CD4-positive, alpha-beta T cell treated with Interleukin-6 at 100 ng/mL for 8 hours (primary cell): ENCODE measurements at places on chromosomes 5 and 9.

- DNase-seq, result no peak
Observed at GRCh38 chr9:16202914-16203728, 650.3 kb downstream of the CCDC171 start.

- DNase-seq, result no peak
Observed at GRCh38 chr9:8842402-8843193, 1043.0 kb upstream of the DMAC1 start.

DNA sequence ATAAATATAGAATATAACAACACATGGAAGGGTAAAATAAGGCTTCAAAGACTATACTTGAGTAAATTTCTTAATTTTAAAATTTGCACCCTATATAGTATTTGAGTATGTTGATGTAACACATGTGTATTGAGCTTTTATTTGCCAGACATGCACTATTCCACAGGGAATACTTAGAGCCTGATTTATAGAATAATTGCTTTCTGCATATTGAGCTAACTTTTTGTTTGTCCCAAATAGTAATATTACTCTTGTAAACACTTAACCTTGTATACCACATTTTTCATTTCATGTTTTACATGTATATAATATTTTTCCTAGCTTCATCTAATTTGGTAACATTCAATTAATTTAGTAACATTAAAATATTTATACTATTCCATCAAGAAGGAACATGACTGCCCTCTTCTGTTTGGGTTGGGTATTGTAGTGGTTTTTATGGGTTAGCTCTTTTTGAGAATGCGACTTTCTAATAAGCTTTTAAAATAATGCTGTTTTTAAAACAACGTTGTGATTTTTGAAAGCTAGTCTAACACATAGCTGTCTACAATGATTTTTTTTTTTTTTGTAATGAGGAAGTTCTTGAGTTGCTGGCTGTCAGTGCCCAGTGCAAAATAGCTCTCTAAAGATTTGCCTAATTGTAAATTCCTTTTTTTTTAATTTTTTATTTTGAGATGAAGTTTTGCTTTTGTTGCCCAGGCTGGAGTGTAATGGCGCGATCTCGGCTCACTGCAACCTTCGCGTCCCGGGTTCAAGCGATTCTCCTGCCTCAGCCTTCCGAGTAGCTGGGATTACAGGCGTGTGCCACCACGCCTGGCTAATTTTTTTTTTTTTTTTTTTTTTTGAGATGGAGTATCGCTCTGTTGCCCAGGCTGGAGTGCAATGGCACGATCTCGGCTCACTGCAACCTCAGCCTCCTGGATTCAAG lies 4.8 kb downstream of the SUB1 start:
- peak; percentile 66 for DNase-seq

DNA sequence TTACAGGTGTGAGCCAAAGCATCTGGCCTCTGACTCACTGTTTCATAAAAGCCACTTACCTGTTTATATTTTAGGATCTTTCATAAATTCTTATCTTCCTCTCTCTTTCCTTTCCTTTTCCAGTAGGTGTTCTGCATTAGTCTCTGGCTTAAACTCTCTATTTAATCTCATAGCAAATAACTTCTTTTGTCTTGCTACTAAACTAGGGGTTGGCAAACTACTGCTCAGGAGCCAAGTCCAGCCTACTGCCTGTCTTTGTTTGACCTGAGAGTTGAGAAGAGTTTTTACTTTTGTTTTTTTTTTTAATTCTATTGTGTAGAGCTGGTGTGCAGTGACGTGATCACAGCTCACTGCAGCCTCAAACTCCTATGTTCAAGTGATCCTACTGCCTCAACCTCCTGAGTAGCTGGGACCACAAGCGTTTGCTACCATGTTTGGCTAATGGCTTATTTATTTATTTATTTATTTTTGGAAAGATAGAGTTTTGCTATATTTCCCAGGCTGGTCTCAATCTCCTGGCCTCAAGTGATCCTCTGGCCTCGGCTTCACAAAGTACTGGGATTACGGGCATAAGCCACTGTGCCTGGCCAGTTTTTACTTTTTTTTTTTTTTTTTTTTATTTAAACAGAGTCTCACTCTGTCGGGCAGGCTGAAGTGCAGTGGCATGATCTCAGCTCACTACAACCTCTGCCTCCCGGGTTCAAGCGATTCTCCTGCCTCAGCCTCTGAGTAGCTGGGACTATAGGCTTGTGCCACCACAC lies 5.4 kb upstream of the NDFIP1 start:
- no peak for DNase-seq

GRCh38 chr9:20623021-20623747 lies 885 bp upstream of the MLLT3 start:
- peak; percentile 61 for DNase-seq

GRCh38 chr5:7397937-7398336 lies 2.0 kb downstream of the ADCY2 start:
- DNase-seq, result no peak

- DNase-seq, result no peak
Observed at GRCh38 chr9:129655154-129655553, 10.3 kb upstream of the PRRX2 start.

DNA sequence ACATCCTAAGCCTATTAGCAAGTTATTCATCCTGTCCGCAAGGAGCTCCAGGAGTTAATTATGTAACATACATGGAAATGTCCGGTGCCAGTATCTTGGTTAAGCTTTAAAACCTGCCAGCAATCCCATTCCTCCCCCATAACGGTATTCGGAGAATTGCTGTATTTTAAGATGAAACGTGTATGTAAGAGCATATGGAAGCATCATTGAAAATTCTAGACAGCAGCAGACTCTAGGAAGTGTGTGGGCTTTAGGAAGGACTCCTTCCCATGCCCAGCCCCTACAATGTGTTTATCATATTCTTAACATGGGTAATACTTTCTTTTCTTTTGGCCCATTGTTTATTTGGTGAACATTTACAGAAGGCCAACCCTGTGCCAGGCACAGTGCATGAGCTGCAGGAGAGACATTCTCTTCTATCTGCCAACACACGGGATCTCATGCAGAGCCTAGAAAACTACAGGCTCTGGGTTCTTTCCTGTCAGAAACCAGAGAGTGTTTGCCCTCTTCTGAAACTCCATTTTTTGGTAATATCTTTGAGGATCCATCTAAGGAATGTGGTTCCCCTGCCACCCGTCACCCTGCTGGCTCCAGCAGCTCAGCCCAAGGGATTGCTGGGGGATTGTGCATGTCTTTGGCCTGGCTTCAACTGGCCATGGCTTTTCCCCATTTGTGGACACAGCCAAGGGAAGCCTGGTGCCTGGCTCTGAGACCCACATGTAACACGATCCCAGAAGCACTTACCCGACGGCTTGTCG lies 15.1 kb downstream of the ANGPTL2 start:
- no peak for DNase-seq

DNA sequence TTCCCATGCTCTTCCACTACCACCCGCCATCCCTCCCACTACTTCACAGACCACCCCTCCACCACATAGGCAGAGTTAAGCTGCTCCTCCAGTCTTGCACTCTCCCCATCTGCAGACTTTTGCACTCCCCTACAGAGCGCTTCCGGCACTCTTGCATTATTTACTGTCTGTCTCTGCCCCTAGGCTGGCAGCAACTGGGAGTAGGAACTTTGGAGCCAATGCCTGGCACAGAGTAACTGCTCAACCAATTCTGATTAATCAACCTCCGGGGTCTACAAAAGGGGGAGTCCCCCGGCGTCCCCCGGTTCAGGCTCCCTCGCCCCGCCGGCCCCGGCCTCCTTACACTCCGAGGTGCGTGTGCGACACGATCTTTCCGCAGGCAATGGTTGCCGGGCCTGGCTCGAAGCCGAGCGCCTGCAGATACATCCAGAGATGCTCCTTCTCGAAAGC lies 498 bp downstream of the HAUS6 start:
- peak; percentile 23 for DNase-seq
